Mesangial cell (primary cell): ENCODE measurements at places on chromosomes 7 and 10. TPM values are rescaled to one million over a fixed set of nuclear protein-coding genes. Genes with fewer than 3 reads are reported as not detected.

The SPDYE8 gene
- not detected in 2 replicates for total RNA-seq

The C7orf33 gene
- total RNA-seq: not detected in 2 replicates

The CDK1 gene
- total RNA-seq: 5.1 and 92.6 TPM in 2 replicates

The AKR1C8 gene
- not detected in 2 replicates for total RNA-seq

The SFTPA2 gene
- not detected in 2 replicates for total RNA-seq

The RHOBTB1 gene
- total RNA-seq: 17.1 and 22.8 TPM in 2 replicates

The SRGN gene
- total RNA-seq: 50.1 and 238 TPM in 2 replicates
